Aorta (tissue), 5 donors: ENCODE measurements at places on chromosomes 13 and 19.

- no peak for DNase-seq
- no peak overlapping the region for H3K4me3 ChIP-seq
- H3K27me3 ChIP-seq: no peaks in the 10 kb centered on the region
- no peak overlapping the region for H3K27ac ChIP-seq
- peaks cover 2% of the 10 kb centered on the region for H3K4me1 ChIP-seq
Observed at GRCh38 chr13:48993150-48993549, 17.4 kb downstream of the FNDC3A start.

GRCh38 chr19:3639479-3639878 lies 12.9 kb upstream of the CACTIN start:
- peaks cover 2% of the 10 kb centered on the region for H3K36me3 ChIP-seq
- H3K27me3 ChIP-seq: no peaks in the 10 kb centered on the region
- no peak overlapping the region for H3K27ac ChIP-seq

GRCh38 chr19:11067356-11068113 lies 21.7 kb upstream of the LDLR start:
- DNase-seq: no peak
- H3K27me3 ChIP-seq: no peaks in the 10 kb centered on the region
- H3K36me3 ChIP-seq: no peaks in the 10 kb centered on the region
- no peak overlapping the region for H3K27ac ChIP-seq

DNA sequence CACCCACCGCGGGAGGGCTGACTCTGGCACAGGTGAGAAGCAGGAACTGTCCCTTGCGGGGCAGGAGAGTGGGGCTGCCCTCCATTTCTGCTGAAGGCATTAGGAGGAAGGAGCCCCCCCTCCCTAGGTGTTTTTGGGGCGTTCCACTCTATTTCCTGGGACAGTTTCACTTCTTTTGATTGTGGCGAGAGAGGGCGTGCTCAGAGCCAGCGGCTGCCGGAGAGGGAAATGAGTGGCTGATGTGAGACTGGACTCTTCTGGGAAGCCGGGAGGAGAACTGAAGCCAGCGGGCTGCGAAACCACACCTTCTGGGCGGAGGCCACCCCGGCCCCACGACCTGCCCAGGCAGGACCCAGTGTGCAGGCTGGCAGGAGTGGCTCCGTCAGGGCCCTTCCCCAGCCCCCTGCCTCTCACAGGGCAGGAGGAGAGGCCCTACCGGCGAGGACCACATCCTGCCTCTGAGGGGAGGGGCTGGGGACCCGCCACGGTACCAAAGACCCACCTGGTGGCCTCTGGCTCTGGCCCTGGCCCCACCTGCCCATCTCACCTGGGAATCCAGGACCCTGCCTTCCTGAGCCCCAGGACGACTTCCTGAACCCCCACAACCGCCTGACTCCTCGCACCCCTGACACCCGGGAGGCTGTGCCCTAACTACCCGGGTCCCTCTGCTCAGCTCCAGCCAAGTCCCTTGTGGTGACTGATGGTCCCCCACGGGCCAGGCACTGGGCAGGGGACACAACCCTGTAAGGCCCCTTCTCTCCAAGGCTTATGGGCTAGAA lies 25.9 kb downstream of the MPND start:
- H3K27me3 ChIP-seq: no peaks in the 10 kb centered on the region
- H3K4me1 ChIP-seq: no peaks in the 10 kb centered on the region
- H3K27ac ChIP-seq: no peak overlapping the region
- H3K4me3 ChIP-seq: no peak overlapping the region
- no peaks in the 10 kb centered on the region for H3K36me3 ChIP-seq

GRCh38 chr13:29136341-29136740 lies 316.2 kb downstream of the MTUS2 start:
- H3K27me3 ChIP-seq: no peaks in the 10 kb centered on the region
- H3K27ac ChIP-seq: no peak overlapping the region
- H3K4me3 ChIP-seq: no peak overlapping the region
- H3K4me1 ChIP-seq: peaks cover 6% of the 10 kb centered on the region
- no peak for DNase-seq
- H3K36me3 ChIP-seq: no peaks in the 10 kb centered on the region

DNA sequence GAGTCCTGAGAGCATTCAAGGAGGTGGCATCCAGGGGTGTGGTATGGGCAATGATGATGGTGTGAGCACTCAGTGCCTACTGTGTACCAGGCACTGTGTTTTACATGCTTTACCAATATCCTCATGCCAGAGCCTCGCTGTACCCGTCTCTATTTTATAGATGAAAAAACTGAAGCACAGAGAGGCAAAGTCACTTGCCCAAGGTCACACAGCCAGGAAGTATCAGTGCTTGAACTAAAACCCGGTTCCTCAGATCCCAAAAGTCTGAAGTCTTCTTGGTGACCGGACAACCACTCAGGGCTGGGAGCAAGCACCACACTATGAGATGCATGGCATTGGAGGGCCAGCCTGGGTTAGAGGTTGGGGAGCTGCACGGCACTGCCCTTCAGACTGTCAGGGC lies 84.1 kb downstream of the CHST8 start:
- DNase-seq: peak; percentile 43
- H3K27ac ChIP-seq: no peak overlapping the region
- no peak overlapping the region for H3K4me3 ChIP-seq
- no peaks in the 10 kb centered on the region for H3K27me3 ChIP-seq
- H3K4me1 ChIP-seq: no peaks in the 10 kb centered on the region
- no peaks in the 10 kb centered on the region for H3K36me3 ChIP-seq

- no peak overlapping the region for H3K27ac ChIP-seq
- no peaks in the 10 kb centered on the region for H3K36me3 ChIP-seq
- no peaks in the 10 kb centered on the region for H3K4me1 ChIP-seq
- DNase-seq: no peak
- H3K27me3 ChIP-seq: no peaks in the 10 kb centered on the region
Observed at GRCh38 chr19:23991170-23991569, 76.5 kb downstream of the ZNF726 start.

DNA sequence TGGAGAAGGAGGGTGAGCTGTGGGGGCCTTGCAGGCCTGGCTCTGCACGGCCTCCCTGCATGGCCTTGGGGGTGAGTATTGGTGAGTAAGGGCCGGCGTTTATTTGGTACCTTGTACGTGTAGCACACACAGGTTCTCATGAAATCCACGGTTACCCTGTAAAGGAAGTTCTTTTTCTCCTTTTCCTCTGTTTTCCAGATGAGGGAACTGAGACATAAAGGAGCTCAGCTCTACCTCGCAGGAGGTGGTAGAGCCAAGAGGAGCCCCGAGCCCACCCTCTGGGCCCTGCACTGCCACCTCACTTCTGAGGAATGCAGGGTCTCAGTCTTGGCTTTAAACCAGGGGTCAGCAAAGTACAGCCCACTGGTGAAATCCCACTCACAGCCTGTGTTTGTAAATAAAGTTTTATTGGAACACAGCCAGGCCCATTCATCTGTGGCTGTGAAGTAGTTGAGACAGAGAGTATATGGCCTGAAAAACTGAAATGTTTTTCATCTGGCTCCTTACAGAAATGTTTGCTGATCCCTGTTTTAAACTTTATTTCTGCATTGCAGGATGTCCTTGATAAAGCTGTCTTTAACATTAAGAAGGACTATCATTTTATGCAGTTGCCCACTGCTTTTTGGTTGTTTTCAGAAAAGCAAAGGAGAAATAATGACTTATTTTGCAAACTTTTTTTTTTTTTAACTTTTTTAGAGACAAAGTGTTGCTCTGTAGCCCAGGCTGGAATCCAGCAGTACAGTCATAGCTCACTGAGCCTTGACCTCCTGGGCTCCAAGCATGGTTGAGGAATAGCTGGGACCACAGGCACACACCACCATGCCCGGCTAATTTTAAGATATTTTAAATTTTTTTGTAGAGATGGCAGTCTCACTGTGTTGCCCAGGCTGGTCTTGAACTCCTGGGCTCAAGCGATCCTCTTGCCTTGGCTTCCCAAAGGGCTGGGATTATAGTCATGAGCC lies 6.4 kb downstream of the EPN1 start:
- no peak overlapping the region for H3K27ac ChIP-seq
- H3K27me3 ChIP-seq: no peaks in the 10 kb centered on the region
- no peak for DNase-seq
- no peaks in the 10 kb centered on the region for H3K4me1 ChIP-seq
